ENCODE measurements at places on chromosomes 5 and 9. TPM values are rescaled to one million over a fixed set of nuclear protein-coding genes. Genes with fewer than 3 reads are reported as not detected.

DNA sequence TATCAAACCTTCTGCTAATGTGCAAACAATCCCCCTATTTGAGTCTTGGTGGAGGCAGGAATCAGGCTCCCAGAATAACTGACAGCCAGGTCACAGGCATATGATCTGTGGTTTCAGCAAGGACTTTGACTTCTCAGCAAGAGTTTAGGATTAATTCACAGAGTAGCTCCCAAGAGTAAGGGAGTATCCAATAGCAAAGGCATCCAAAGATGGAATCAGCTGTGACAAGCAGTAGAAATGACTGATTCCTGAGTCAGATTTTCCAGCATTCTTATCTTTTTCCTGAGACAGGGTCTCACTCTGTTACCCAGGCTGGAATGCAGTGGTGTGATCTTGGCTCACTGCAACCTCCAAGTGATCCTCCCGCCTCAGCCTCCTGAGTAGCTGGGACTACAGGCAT is 108.3 kb downstream of the EPB41L4A start:
- peaks cover 4% of the 10 kb centered on the region for H3K36me3 ChIP-seq
- no peaks in the 10 kb centered on the region for H3K27me3 ChIP-seq
- H3K4me1 ChIP-seq, result peaks cover 10% of the 10 kb centered on the region
- DNase-seq, result no peak
- H3K4me3 ChIP-seq, result no peak overlapping the region

- peaks cover 13% of the 10 kb centered on the region for H3K4me1 ChIP-seq
- H3K27me3 ChIP-seq, result no peaks in the 10 kb centered on the region
- H3K27ac ChIP-seq, result no peak overlapping the region
- H3K36me3 ChIP-seq, result no peaks in the 10 kb centered on the region
These were observed 69.3 kb downstream of the ALDH7A1 start for GRCh38 chr5:126525630-126526245.

GRCh38 chr5:56523790-56524575 is 290.9 kb upstream of the ANKRD55 start:
- DNase-seq, result no peak
- H3K4me3 ChIP-seq, result no peak overlapping the region
- H3K27ac ChIP-seq, result peak overlapping the region; percentile 26

- peaks cover 9% of the 10 kb centered on the region for H3K4me1 ChIP-seq
- no peak for DNase-seq
- no peak overlapping the region for H3K27ac ChIP-seq
- peak overlapping the region; percentile 85 for H3K4me3 ChIP-seq
- H3K27me3 ChIP-seq, result peaks cover 90% of the 10 kb centered on the region
- no peaks in the 10 kb centered on the region for H3K36me3 ChIP-seq
These were observed 597.3 kb upstream of the SGCD start for GRCh38 chr5:155729684-155730059.

- DNase-seq, result no peak
- no peak overlapping the region for H3K27ac ChIP-seq
- H3K4me1 ChIP-seq, result no peaks in the 10 kb centered on the region
- no peak overlapping the region for H3K4me3 ChIP-seq
These were observed 1094.9 kb upstream of the C9orf72 start for GRCh38 chr9:28668158-28668557.

DNA sequence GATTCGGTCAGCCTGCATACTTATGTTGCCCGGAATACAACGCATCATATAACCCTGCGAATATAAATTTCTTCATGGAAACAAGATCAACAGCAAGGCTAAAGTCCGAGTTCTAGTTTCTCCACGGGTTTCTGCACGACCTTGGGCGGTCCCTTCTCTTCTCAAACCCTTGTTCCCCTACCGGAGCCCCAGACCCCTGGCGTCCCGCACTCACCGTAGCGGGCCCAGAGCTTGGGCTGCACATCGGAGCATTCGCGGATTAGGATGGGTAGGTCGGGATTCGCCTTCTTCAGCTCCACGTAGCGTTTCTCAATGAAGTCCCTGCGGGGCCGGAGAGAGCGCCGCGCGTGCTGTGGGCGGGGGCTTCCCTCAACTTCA is 399 bp downstream of the NDUFA2 start:
- peak overlapping the region; percentile 99 for H3K4me3 ChIP-seq
- DNase-seq, result no peak
- H3K36me3 ChIP-seq, result peaks cover 20% of the 10 kb centered on the region
- no peaks in the 10 kb centered on the region for H3K27me3 ChIP-seq

DNA sequence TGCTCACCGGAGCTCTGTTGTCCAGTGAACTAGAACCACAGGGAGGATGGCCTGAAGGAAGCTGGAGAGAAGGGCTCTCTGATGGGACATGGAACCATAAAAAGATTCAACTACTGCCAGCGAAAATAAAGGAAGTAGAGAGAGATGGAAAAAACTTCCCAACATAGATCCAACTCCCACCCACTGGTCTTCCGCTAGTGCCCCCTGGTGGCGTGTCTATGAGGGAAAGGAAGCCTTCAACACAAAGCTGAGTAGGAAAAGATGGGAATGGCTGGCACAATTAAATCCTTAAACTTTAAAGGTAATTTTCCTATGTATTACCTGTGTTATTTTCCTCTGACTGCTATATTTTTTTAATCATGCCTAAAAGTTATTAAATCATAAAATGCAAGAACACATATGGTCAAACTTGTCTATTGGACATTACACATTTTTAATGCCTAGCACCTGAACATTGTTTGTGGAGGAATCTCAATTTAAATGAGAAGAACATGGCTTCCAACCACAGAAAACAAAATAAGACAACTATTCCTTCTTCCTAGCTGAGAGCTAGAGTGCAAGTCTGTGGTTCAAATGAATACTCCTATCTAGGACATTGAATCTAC is 51.5 kb downstream of the CEP120 start:
- H3K27me3 ChIP-seq, result no peaks in the 10 kb centered on the region
- H3K4me1 ChIP-seq, result no peaks in the 10 kb centered on the region
- DNase-seq, result no peak
- no peak overlapping the region for H3K27ac ChIP-seq
- H3K4me3 ChIP-seq, result no peak overlapping the region
- peaks cover 47% of the 10 kb centered on the region for H3K36me3 ChIP-seq

- peak overlapping the region; percentile 65 for H3K4me3 ChIP-seq
- H3K27ac ChIP-seq, result peak overlapping the region; percentile 73
- peaks cover 33% of the 10 kb centered on the region for H3K4me1 ChIP-seq
- H3K36me3 ChIP-seq, result no peaks in the 10 kb centered on the region
- no peak for DNase-seq
- no peaks in the 10 kb centered on the region for H3K27me3 ChIP-seq
These were observed 27.0 kb downstream of the AQP7 start for GRCh38 chr9:33375238-33375840.

DNA sequence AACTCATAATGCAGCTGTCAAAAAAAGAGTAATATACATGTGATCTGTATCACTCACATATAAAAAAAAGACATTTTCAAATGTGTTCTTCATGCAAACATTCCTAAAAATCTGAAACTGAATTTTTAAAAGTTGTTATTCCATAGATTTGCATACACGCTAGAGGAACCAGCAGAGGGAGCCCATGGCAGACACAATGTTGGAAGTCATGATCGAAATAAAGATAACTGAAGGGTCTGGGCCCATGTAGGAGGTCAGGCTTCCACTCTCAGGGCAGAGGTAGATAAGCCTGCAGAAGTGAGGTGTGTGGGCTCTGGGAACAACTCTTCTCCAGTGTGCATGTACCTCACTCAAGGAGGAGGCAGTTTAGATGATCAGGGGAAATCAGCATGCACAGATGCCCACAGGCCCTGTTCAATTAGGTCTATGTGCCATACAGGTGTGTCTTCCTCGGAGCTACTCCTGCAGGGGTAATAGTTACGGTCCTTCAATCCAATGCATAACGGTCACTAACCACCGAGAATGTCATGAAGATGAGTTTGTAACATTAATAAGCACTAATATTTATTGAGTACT is 208.6 kb downstream of the EPB41L4A start:
- H3K27me3 ChIP-seq, result no peaks in the 10 kb centered on the region
- H3K27ac ChIP-seq, result no peak overlapping the region
- DNase-seq, result no peak
- H3K4me3 ChIP-seq, result no peak overlapping the region
- peaks cover 18% of the 10 kb centered on the region for H3K36me3 ChIP-seq
- H3K4me1 ChIP-seq, result peaks cover 21% of the 10 kb centered on the region

GRCh38 chr5:127650022-127650421 is 1.1 kb downstream of the CTXN3 start:
- peaks cover 10% of the 10 kb centered on the region for H3K27me3 ChIP-seq
- no peaks in the 10 kb centered on the region for H3K36me3 ChIP-seq
- no peak overlapping the region for H3K4me3 ChIP-seq
- no peak overlapping the region for H3K27ac ChIP-seq

GRCh38 chr5:9927521-9927997 is 297.4 kb upstream of the TAS2R1 start:
- no peak overlapping the region for H3K4me3 ChIP-seq
- H3K27me3 ChIP-seq, result no peaks in the 10 kb centered on the region
- peaks cover 24% of the 10 kb centered on the region for H3K4me1 ChIP-seq

DNA sequence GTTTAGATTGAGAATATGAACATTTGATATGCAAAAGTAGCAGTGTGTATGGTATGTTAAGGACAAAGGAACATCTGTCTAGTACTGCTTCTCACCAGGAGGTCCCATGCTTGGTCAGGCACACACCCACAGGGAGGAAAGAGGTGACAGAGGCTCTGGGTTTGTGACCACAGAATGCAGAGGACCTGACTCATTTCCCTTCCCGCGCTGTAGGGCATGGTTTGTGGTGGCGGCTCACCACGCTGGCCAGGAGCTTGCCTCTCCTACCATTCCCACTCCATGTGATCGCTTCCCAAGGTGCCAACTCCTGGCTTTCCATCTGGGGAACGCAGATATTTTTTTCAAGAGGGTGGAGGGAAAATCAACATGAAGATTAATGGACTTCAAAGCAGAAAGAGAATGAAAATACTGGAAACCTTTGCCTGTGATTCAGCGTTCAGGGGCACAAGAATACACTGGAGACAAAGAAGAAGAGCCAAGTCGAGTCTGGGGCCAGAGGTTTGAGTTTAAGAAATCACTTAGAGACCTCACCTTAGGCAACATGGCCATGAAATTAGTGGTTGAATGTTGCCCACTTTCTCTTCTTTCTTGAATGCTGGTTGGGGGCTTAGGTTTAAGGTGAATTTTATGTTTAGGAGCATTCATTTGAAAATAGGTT is 477.8 kb downstream of the CCDC171 start:
- H3K27me3 ChIP-seq, result no peaks in the 10 kb centered on the region
- peaks cover 8% of the 10 kb centered on the region for H3K36me3 ChIP-seq
- H3K4me1 ChIP-seq, result peaks cover 18% of the 10 kb centered on the region
- DNase-seq, result no peak

DNA sequence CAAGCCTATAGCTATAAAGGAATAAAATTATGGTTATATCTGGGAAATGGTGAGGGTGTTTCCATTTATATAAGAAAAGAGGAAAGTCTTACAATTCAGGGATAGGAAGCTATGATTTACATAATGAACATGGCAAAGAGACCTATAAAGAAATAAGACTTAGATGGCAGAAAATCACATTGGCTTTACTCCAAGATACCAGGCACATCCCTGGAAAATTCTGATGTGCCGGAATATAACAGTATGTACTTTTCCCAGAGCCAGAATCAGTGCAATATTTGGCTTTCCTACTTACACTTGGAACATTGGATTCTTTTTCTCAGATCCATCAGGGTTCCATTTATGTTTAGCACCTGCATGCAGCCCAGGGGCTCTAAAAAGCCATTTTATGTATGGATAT is 357.8 kb downstream of the CETN3 start:
- H3K4me3 ChIP-seq, result no peak overlapping the region
- DNase-seq, result no peak
- no peak overlapping the region for H3K27ac ChIP-seq
- H3K4me1 ChIP-seq, result no peaks in the 10 kb centered on the region

DNA sequence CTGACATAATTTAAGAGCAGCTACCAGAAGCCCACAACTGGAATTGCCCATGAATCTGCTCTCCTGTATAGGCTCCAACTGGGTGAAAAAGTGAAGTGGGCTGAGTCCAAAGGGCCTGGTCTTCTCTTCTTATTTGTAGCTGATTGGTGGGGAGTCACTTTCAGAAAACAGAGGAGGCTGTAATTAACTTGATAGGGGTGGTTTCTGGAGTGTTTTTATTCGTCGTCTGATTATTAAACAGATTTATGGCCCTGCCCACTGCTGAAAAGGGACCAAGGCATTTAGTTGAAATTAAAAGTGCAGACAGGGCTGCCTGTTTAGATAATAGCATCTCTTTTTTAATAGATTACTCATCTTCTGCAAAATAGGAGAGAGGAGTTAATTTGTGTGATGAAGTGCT is 81.0 kb upstream of the SAP30L start:
- H3K4me1 ChIP-seq, result peaks cover 47% of the 10 kb centered on the region
- no peak overlapping the region for H3K4me3 ChIP-seq
- H3K36me3 ChIP-seq, result no peaks in the 10 kb centered on the region
- no peak for DNase-seq
- no peak overlapping the region for H3K27ac ChIP-seq

DNA sequence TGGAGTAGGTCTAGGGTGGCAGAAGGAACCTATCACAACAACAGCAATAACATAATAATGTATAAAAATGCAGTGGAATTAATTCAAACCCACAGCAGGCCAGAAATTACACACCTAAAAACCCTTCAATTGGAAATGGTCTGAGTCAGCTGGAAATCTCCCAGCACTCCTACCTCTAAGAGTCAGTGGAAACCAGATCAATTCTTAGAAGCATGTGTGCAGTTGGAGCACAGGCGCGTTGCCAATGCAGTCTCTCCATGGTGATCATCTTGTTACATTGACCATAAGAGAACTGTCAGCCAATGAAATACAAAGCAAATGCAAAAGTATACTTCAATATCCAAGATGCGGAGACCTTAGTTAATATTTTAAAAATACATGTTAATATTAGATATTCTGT is 15.1 kb upstream of the CSNK1G3 start:
- no peak for DNase-seq

DNA sequence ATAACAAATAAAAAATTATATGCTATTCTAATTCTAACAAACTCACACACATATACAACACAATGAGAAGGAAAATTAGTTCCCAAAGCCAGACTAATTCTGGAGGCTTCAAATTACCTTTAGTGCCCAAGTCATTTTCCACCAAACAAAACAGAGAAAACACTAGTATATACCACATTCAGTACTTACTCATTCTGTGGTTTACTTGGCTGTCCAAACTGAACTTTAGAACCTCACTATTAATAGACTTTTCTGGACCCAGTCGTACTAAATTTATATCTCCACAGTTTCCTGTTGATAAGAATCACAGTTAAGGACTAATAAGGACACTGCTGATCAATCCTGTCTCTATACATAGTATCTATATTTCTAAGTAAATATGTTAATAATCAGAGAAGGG is 66.4 kb downstream of the SETX start:
- H3K36me3 ChIP-seq, result peaks cover 13% of the 10 kb centered on the region
- no peaks in the 10 kb centered on the region for H3K27me3 ChIP-seq
- no peak overlapping the region for H3K4me3 ChIP-seq
- peaks cover 4% of the 10 kb centered on the region for H3K4me1 ChIP-seq
- DNase-seq, result no peak
- H3K27ac ChIP-seq, result no peak overlapping the region

Gene C5orf46
- total RNA-seq, result not detected

Gene GHR
- total RNA-seq, result 6.5 TPM

Gene TTC23L
- 1.8 TPM for total RNA-seq

Gene C9orf153
- not detected for total RNA-seq

Gene SOX30
- total RNA-seq, result not detected

Gene RNF183
- 0.77 TPM for total RNA-seq

Measured in type B pancreatic cell (in vitro differentiated cells).